ENCODE measurements at places on chromosomes 5 and 9.

DNA sequence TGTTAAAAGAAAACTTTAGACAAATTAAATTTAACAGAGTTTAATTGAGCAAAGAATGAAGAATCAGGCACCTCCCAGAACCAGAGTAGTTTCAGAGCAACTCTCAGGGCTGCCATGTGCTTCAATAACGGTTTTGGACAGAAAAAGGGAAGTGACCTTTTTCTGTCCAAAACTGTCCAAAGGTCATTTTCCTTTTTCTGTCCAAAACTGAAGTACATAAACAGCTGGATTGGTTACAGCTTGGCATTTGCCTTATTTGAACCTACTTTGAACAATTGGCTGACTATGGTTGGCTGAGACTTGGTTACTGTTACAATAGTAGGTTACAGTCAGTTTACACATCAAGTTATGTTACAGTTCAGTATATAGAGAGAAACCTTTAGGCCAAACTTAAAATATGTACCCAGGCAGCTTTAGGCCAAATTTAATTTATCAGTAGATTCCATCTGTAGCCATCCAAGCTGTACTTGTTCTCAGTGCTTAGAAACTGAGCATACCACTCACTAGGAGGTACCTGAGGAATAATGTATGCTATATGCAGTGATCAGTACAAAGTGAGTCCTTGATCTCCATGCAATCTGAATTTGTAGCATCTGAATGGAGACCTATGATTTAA, 44.0 kb downstream of the C9orf85 start:
- DNase-seq, result no peak

- DNase-seq, result no peak
Measured at GRCh38 chr5:170739446-170739845, 44.1 kb upstream of the GABRP start.

DNA sequence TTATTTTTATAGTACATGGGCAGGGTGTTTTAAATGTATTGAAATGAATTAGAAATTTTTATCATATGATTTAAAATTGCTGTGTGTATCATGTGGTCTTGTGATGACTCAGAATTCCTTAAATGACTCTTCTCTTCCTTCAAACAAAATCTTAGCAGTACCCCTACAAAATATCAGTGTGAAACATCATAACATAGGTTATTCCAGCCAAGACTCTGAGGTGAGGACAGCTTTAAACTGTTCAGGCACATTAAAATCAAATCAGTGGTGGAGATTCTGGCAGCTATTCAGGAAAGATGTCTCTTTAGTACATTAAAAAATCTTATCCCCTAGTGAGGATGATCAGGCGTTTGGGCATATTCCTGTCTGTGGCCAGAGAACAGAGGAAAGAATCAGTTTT, 174.0 kb downstream of the MAN2A1 start:
- no peak for DNase-seq

- no peak for DNase-seq
Measured at GRCh38 chr5:35129276-35129675, 81.5 kb upstream of the AGXT2 start.

DNA sequence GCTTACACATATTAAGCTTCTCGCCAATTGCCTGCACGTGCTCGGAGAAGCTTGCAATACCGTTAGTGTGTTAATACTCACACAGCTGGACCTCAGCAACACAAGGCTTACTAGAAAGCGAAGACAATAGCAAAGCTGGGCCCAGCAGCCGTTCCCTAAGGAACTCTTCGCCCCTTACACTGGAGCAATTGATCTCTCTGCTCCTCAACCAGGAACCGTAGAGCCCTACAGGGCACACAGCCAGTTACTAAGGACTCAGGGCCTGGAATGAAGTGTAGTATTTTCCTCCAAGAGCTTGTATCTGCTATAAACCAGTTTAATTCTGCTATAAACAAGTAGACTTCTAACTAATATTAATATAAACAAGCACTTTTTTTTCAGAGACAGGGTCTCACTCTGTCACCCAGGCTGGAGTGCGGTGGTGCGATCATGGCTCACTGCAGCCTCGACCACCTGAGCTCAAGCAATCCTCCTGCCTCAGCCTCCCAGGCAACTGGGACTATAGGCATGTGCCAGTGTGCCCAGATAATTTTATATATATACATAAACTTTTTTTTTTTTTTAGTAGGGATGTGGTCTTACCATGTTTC, 67.0 kb upstream of the SIMC1 start:
- DNase-seq, result no peak

DNA sequence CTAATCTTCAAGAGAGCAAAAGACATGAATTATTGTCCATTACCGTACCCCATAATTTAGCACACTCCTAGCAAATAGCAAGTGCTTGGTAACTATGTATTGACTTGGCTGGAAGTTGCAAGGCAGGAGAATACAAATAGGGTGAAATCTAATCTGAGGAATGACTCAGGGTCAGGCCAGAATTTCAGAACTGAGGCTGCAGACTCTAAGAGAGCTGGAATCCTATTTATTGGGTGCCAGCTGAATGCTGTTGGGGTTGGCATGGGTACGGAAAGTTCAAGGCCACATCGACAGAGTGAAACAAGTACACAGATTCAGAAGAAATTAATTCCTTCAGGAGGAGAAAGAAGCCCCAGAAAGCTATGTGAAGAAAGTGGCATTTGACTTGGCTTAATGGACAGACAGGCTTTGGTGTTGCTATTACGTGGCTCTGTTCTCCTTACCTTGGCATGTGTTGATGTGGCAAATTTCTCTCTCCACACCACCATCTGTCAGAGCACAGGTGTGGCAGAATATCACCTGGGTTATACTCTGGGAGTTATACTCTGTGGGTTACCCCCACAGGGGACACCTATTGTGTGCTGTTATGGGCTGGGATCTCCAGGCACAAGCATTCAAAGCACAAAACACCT, 20.9 kb upstream of the ASTN2 start:
- no peak for DNase-seq

DNA sequence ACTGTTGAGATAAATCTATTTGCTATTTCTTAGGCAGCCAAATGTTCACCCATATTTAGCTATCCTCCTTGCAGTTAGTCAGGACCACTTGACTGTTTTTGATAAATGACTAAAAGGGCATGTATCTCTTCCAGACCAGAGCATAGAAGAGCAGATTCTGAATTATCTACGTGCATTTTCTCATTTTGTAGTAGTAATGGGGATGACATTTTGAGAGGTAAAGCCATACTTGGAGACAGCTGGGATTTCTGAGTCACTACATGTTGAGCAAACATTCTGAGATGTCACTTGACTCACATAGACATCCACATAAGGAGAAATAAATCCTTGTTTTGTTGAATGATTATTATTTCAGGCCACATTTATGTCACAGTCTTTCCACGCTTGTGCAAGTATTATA, 297.6 kb downstream of the CDH10 start:
- no peak for DNase-seq

GRCh38 chr5:87069311-87069710, 198.4 kb upstream of the RASA1 start:
- DNase-seq, result no peak

- no peak for DNase-seq
Measured at GRCh38 chr5:14488709-14489108, 92.9 kb upstream of the OTULINL start.

- peak; percentile 74 for DNase-seq
Measured at GRCh38 chr9:133945977-133946753, 46.0 kb downstream of the VAV2 start.

- DNase-seq, result no peak
Measured at GRCh38 chr5:170513856-170514525, 10.2 kb downstream of the KCNIP1 start.

DNA sequence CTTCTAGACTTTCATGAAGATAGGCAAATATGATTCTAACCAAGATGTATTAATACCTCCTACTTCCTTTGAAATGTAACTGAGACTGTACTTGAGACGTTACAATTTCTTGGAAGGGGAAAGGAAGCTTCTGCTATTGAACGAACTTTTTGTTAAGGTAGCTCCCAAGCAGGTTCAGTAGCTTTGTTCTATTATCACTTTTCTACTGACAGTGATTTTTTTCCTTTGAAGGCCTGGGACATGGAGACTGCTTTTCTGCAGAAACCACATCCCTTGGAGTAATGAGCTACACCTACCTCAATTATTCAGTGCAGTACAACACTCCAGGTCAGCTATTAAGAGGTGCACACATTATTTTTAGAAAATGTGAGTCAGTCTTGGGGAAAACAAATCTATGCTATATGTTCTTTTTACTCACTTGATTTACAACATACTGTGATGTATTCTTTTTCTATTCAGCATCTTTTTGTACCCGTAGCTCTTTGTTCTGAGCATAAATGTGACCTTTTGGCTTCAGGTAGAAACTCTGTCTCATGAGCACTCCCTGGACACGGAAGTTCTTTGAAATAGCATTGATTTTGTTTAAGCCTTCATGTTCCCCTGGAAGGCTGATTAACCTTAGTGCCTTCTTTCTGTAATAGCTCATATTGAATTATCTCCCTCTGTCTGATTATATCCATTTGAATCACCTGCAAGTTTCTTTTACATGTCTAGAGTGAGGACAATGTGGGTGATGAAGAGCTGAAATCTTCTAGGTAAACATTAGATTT, 56.5 kb upstream of the CDKN2B start:
- DNase-seq, result no peak

DNA sequence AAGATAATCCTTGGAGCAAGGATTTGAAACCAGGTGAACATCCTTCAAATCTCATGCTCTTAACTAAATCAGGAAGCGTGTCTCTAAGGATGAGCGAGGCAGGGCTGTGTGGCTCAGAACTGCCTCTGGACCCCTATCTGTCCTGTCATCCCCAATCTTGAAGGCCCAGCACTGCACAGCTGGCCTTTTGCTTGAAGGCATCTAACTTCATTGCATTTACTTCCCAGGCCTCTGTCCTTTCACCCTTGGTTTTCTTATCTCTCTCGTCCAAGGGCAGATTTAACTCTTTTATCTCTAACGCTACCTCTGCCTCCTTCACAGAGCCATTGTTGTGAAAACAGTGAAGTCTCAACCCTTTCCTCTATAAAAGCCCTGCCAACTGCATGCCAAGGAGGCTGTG, 83.8 kb downstream of the UGCG start:
- DNase-seq, result peak; percentile 13

DNA sequence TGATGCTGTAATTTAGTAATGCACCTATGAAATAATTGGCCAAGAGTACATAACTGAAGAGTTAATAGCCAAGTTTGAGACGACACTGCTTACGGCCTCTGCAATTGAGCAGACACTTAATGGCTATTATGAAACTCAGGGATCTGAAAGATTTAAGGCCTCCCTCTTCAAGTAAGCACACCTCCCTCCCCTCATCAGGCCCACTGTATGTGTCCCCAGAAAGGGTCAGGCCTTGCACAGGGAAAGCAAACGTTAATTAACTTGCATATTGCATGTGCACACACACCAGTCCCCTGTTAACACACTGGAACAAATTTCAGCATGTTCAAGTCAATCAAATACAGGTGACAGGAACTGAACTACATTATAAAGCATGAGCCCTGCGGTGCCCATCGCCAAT, 163.6 kb downstream of the SPOCK1 start:
- no peak for DNase-seq

GRCh38 chr5:98899456-98899855, 29.4 kb downstream of the CHD1 start:
- DNase-seq, result no peak

DNA sequence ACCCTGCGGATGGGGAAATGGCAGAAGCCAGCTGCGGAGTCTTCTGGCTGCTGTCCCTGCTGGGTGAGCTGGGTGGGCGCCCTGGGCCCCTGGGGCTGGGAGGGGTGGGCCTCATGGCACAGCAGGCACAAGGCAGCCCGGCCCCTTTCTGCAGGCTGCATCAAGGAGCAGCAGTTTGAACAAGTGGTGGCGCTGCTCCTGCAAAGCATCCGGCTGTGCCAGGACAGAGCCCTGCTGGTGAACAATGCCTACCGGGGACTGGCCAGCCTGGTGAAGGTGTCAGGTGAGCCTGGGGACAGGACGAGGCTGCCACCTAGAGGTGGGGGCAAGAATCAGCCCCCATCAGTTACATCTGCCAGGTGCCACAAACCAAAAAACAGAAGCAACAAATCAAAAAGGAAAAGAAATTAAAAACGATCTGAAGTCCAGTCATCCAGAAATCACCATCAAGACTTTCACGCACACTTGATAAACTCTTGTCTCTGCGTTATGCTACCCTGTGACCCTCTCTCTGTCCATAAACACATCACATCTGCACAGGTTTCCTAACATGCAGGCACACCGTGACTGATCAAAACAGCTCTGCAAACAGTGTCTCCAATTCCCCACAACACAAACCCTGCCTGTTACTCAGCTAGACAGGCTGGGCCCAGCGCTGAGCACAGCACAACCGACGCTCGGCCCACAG, 13.9 kb downstream of the REXO4 start:
- peak; percentile 54 for DNase-seq

- peak; percentile 2 for DNase-seq
Measured at GRCh38 chr9:114048533-114049415, 29.3 kb downstream of the AMBP start.

DNA sequence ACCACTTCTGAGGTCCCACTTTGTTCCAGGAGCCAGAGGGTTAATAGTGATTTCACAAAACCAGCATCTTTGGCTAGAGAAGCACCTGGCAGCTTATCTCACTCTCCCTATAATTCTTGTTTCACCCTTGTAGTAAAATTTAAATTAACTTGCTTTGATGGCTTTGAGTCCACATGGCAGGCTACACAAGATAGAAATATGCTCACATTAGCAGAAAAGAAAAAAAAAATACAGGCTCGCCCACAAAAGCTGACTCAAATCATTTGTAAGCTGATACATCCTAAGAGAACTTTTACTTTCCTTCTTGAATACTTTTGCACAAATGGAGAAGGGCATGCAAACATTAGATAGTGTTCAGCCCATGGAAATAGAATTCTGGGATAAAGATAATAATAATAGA, 36.2 kb downstream of the TNFSF15 start:
- DNase-seq, result no peak

- no peak for DNase-seq
Measured at GRCh38 chr5:145801195-145801594, 33.9 kb downstream of the PRELID2 start.

DNA sequence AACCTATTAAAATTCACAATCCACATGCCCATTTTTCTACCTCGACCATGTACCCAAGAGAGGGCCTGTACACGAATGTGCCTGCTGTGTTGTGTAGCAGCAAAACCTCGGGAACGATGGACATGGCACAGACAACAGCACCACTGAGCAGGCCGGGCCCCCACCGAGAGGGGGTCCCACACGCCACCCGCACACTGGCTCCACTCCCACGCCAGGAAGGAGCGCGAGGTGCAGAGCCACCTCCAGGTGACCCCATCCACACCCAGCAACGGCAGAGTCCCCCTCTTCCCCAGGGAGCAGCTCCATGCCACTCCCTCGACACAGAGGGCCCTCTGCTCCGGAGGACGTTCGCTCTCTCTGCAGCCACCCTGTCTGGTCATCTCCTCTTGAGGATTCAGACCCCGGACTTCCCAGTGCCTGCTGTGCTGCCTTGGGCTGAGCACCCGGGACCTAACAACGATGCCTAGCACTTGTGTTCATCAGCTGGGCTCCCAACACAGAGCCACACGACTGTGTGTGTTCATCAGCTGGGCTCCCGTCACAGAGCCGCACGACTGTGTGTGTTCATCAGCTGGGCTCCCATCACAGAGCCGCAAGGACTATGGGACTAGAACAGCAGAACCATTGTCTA, 25.3 kb upstream of the ADAMTS2 start:
- DNase-seq, result no peak

- DNase-seq, result no peak
Measured at GRCh38 chr9:135559606-135560005, 1.9 kb upstream of the PAEP start.
